ENCODE measurements at places on chromosomes 1 and 21.

DNA sequence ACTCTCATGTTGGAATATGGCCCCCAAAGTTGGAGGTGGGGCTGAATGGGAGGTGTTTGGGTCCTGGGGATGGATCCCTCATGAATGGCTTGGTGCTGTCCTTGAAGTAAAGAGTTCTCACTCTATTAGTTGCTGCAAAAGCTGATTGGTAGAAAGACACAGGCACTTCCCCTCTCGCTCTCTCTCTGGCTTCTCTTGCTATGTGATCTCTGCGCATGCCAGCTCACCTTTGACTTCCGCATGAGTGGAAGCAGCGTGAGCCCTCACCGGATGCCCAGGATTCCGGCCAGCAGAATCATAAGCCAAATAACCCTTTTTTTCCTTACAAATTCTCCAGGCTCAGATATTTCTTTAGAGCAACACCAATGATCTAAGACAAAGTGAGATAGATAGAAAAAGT is 20.9 kb upstream of the CCSAP start:
- no peak for DNase-seq

DNA sequence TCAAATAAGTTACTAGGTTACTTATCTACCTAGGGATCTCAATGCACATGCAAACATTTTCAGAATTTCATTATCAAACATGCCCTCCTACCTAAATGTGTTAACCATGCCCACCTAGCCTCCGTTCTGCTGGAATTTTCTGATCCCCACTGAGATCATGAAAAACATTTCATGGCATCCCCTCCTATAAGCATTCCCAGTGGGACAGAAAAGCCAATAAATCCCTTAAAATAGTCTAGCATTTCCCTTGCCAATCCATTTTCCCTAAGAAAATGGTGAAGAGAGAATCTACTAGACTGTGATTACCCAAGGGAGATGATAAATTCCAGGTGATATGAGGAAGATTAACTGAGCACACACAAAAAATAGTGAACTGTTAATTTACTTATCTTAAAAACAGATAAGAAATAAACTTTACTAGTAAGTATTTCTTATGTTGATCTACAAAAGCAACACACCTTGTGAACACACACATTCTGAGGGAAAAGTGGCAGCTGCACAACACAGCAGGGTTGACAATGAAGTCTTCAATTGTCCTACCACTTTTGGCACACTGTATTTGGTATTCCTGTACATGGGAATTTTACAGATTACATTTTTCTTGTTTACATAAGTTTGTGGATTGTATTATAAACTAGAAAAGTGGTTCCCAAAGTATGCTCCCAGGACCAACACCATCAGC is 49.6 kb downstream of the ARID4B start:
- DNase-seq: no peak

DNA sequence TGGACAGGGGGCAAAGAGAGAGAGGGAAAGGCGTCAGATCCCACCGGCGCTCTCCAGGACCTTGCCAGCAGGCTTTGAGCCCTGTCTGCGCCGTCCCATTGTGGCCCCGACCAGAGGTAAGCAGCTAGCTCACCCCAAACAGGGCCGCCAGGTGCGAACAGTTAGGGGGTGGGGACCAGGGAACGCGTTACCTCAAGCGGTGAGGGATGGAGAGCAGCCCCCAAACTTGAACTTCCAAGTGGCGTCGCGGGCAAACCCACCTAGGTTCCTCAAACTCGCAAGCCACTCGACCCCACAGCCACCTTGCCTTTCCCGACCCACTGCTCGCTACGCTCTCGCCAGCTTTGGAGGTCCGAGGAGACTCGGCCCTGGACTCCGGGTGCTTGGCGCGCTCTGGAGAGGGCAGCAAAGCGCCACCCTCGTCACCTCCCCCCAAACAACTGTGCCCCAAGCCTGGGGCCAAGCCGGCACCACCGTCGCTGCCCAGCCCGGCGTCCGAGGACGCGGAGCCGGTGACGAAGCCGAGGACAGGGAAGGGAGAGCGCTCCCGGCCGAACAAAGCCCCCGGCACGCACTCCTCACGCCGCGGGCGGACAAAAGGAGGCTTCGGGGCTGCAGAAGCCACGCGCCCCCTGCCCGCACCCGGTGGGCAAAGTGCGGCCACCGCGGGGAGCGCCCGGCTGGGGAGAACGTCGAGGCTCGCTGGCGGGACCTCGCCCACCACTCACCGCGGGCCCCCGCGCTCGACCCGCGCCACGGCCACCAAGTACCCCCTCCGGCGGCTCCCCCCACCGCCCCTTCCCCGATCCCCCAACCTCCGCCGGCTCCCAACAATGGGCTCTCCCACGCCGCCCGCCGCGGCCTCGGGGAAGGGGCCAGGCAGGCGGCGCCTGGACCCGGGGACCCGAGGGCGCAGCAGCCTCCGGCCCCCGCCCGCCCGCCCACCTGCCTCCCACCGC is 976 bp downstream of the SSBP3 start:
- DNase-seq: peak; percentile 17

DNA sequence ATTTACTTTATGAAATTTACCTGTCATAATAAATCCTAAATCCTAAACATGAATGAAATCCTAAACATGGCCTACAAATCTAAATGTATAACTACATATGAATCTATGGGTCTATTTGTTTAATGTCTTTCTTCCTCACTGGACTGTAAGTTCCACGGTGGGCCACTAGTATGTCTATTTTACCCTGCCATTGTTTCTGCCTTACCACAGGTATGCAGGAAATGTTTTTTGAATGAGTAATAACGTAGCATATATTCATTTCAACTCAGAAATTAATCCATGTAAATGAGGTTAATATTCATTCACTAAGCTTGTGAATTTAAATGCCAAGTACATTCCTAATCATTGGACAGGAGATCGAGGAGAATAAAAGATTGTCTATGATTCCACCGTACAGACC is 35.3 kb downstream of the B3GALNT2 start:
- DNase-seq: no peak

DNA sequence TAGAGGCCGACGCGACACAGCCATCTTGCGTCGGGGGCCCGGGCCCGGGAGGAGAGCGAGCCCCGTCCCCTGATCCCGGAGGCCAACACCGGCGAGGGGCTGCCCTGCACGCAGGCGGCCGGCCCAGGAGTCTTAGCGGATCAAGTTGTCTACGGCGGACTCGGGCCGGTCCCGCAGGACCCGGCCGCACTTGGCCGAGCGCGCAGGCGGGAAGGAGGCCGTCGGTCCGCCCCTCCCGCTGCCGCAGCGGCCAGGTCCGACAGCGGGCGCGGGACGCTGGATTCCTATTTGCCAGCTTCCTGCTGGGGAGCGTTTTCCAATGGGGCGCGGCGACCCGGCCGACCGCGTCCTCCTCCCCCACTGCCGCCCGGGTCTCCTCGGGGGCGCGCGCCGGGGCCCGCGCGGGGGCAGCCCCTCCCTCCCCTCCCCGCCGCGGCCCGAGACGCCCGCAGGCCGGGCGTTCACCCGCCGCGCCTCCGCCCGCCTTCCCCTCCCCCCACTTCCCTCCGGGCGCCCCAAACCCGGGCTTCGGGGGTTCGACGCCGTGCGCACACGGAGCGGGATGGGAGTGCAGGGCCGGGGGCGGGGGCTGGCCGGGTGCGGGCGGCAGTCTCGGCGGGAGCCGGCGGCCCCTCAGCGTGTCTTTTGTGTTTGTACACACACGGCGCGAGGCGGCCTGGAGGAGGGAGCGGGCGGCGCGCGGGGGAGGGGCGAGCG is 517 bp upstream of the H3-3A start:
- no peak for DNase-seq

DNA sequence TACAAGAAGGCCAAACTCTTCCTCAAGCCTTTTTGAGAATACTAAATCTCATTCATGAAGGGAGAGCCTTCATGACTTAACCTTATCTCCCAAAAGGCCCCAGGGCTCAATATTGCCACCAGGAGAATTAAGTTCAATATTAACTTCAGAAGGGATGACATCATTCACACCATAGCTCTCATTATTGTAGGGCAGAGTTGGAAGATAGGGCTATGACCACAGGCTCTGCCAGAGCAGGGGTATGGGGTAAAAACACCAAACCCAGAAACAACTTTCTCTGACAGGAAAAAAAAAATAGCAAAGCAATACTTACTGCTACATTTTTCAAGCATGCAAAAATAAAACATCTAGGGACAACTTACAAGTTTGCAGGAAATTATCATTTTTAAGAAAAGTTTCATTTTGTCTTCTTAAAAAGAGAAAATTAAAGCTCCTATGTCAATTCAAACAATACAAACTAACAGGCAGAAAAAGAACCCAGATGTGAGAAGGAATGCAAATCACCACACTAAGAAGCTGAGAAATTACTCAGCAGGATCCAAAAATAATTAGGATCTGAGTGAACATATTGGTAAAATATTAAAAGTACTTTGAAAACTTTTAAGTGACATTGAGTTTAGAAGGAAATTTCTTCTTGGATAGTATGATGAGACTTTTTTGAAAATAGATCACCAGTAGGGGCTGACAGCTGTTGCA is 1156.5 kb downstream of the NCAM2 start:
- DNase-seq: no peak

DNA sequence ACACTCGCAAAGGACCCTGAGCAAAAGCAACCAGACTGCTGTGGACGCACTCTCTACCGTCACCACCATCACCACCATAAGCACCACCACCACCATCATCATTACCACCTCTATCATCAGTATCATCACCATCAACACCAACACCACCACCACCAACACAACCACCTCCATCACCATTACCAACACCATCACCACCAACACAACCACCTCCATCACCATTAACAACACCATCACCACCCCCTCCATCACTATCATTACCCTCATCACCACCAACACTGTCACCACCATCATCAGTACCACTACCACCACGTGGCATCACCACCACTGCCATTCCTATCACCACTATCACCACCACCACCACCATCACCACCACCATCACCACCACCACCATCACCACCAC is 38.8 kb upstream of the RIPK4 start:
- DNase-seq: no peak

DNA sequence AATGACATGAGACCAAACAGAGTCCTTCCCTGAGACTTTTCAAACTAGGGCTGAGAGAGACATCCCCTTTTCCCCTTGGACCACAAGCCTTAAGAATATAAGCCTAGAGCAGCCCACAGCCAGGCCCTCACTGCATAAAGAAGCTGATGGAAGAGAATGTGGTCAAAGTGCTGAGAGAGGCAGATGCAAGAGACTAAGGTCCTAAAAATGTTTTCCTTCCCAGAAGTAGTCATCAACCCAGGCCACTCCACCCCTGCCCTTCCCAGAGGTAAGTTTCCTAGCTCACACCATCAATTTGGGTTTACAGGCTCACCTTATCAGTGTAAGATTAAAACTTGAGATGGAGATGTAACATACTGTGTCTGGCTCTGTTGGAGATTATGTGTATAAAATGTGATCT is 58.2 kb downstream of the BCAR3 start:
- no peak for DNase-seq

DNA sequence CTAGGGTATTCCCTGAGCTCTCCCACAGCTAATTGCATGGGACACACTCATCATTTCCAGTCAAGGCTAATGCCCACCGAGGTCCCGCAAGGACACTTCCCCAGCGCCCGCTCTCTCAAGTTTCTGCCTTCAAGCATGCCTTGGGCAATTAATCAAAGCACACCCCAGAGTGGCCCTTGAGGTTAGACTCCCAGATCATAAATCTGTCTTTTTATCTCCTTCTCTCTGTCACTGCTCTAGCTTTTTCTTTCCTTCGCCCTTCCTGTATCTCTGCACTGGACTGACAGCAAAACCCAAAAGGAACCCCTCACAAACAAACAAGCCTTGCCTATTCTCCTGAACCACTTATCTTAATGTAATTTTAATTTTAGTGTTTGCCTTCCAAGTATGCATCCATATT is 7.9 kb upstream of the EXOSC10 start:
- DNase-seq: no peak

GRCh38 chr1:26405281-26405915 is 5.2 kb upstream of the LIN28A start:
- DNase-seq: no peak

- no peak for DNase-seq
These were observed 91.9 kb downstream of the CSMD2 start for GRCh38 chr1:34073028-34073695.

DNA sequence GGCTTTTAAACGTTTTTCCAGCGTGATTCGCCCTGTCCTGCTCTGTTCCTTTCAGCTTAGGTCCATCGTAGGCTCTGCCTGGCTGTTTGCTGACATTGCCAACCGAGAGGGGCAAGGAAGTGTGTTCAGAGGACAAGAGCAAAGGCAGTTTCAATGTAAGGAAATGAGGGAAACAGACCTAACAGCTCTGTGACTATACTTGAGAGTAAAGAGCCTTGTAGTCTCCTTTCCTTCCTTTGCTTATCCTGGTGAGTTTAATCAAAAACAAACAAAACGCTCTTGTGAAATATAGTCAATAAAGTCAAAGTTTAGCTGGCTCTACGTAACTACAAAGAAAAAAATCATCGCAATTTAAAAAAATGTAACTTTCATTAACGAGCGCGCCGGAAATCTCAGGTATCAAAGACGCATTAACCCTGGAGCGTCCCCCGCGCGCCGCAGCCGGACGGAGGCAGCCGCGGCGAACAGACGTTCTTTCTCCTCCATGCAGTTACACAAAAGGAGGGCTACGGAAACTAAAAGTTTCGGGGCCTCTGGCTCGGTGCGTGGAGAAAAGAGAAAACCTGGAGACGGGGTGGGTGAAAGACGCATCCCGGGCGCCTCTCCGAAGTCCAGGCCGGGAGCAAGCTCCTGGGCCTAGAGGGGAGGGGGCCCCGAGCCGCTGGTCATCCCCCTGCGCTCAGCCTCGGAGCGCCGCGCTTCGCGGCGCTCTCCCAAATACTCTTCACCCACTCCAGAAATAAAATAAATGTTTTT is 617 bp upstream of the ADGRL2 start:
- DNase-seq: no peak

GRCh38 chr1:19057784-19058475 is 101.5 kb upstream of the IFFO2 start:
- no peak for DNase-seq

GRCh38 chr1:97424209-97424608 is 496.6 kb downstream of the DPYD start:
- DNase-seq: no peak

- DNase-seq: no peak
These were observed 78.1 kb downstream of the DDR2 start for GRCh38 chr1:162710345-162710744.

- no peak for DNase-seq
These were observed 948 bp downstream of the TXLNA start for GRCh38 chr1:32180186-32181060.

- peak; percentile 40 for DNase-seq
These were observed 741 bp downstream of the DUSP10 start for GRCh38 chr1:221740993-221741702.

DNA sequence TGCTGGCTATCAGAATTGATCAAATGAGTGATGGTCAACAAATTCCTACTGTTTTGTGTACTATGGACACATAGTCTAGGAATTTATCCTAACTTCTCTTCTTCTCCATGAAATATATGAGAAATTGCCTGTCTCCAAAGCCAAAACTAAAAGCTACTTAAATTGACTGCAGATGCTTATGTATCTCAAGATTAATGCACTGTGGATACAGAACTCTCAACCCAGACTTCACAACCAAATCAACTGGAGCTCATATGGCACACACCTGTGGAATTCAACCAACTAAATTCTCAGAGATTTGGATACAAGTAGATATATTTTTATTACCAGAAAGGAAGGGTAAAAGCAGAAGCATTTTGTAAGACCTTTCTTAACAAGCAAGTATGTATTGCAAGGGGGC is 566.1 kb downstream of the LTN1 start:
- no peak for DNase-seq

Measured in naive thymus-derived CD4-positive, alpha-beta T cell (primary cell).